ENCODE measurements at places on chromosomes 1 and 21.

GRCh38 chr1:208151728-208152598, 92.2 kb downstream of the PLXNA2 start:
- no peak for DNase-seq

- DNase-seq, result no peak
Measured at GRCh38 chr21:45475797-45476570, 66.3 kb downstream of the SLC19A1 start.

DNA sequence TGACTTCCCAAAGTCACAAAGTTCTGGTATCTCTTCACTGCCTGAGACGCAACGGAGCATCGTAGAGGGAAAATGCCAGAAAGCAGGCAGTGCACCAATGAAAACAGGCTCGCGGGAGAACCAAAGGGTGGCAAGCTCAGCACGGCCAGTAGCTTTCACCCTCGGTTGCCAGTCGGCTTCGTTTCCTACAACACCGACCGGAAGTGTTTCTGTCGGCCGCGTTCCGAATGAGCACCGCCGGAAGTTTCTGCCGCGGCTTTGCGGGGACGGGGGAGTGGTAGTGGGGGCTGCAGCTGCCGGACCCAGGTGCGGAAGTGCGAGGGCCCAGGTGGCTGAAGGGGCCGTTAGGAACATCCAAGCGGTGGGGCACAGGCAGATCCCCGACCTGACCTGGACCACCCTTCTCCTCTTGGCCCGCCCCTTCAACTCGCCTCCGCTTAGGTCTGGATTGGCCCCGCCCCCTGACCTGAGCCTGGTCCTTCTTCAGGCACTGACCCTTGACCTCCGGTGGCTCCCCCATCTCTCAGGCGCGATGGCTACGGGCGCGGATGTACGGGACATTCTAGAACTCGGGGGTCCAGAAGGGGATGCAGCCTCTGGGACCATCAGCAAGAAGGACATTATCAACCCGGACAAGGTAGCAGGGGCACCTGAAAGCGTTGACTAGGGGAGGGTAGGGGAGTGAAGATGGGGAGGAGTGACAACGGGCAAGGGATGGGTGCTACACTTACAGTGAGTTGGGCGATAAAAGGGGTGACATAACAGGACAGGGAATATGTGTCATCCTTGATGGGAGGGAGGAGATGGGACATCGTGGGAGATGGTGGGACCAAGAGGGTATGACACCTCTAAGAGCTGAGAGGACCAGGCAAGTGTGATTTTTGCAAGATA, at the start of gene DMAP1:
Gene DMAP1, plus strand, starts transcription at position 250 of the 891 bp plus-strand sequence. Its CDS starts 283 bp downstream, at position 533.
- peak; percentile 79 for DNase-seq

- DNase-seq, result no peak
Measured at GRCh38 chr1:1916851-1917251, 1.8 kb downstream of the CALML6 start.

- DNase-seq, result no peak
Measured at GRCh38 chr21:43864962-43865539, at the start of gene AGPAT3. Gene AGPAT3 (plus strand): TSS chr21:43865223. CDS start chr21:43959682, 94,459 bp downstream.
